Upper lobe of right lung (tissue), 1 donor: ENCODE measurements at places on chromosomes 7 and 10.

- no peak for DNase-seq
Measured at GRCh38 chr10:121369616-121370015, 228.6 kb downstream of the FGFR2 start.

- DNase-seq = no peak
Measured at GRCh38 chr10:6174201-6174874, 28.4 kb upstream of the PFKFB3 start.

GRCh38 chr7:44134943-44135628, 6.0 kb downstream of the MYL7 start:
- DNase-seq = no peak

GRCh38 chr10:79390551-79391229, 43.4 kb downstream of the PPIF start:
- DNase-seq = peak; percentile 62

DNA sequence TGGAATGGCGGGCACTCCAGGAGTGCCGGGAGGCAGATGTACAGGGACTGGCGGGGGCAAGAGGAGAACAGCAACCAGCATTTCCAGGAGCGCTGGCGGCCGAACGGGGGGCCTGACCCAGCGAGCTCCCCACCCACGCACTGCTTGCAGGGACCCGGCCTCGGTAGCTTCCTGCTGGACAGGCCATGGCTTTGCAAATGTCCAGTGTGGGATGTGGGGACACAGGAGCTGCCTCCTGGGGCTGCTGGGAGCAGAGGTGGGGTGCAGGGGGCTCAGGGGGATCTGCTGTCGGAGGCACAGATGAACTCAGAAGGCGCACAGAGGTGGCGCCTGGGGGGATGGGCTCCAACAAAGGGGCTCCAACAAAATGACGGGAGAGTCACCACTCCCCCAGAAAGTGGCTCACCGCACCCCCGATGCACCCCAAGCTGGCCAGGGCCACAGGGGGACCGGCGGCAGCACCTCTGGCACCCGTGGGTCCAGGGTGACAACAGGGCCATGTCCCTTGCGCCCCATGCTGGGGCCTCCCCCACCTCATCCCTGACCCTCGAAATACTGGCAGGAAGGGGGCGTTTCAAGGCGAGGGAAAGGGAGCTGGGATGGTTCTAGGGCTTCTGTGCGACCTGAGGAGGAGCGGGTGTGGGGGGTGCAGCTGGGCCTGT, 41.1 kb downstream of the AP5Z1 start:
- no peak for DNase-seq

- DNase-seq = no peak
Measured at GRCh38 chr10:97960269-97961056, 70.0 kb downstream of the CRTAC1 start.

- DNase-seq = peak; percentile 91
Measured at GRCh38 chr10:132407243-132407746, 10.3 kb downstream of the PWWP2B start.

DNA sequence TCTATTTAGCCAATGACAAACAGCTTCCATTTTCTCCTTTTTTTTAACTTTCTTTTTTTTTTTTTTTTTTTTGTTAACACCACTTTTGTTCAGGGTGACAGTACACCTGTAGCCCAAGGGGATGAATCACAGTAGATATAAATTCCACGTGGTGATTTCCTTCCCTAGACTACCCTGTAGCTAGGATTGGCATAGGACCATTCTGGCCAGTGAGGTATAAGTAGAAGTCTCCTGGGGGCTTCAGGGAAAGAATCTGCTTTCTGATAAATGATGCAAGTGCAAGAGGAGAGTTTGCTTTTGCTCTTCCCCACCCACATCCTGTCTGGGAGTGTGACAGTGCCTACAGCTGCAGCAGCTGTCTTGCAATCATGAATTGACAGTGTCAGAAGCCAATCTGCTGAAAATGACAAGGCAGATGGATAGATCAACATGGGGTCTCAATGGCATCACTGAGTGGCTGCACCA, 63.2 kb upstream of the TOMM7 start:
- DNase-seq = no peak

DNA sequence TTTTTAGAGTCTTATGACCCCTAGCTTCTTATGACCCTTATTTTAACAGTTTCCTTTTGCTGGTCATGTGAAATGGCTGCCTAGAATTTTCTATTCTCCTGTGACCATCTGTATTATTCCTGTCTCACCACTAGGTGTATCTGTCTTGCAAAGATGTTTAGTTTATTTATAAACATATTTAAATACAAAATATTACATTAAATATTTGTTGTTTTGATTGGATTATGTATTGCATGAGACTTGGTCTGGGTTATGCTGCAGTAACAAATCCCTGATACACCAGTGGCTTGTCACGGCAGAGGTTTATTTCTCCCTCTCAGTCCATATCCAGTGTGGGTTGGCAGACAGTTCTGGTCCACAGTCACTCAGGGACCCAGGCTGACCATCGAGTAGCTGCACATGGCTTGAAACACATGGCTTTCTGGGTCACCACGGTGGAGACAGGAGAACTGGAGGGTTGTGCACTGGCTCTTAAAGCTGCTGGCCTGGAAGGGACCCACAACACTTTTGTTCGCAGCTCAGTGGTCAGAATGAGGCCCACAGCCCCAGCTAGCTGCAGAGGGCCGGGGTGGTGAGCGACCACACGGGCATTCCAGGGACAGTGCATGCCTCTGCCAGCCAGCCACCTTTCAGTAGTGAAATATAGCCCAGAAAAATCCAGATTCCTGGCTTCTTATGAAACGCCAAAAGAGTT, 7.4 kb downstream of the RASSF4 start:
- DNase-seq = no peak

GRCh38 chr10:79401015-79401921, 44.2 kb downstream of the ZCCHC24 start:
- no peak for DNase-seq

GRCh38 chr10:88992921-88993524, 2.4 kb downstream of the FAS start:
- DNase-seq = no peak

DNA sequence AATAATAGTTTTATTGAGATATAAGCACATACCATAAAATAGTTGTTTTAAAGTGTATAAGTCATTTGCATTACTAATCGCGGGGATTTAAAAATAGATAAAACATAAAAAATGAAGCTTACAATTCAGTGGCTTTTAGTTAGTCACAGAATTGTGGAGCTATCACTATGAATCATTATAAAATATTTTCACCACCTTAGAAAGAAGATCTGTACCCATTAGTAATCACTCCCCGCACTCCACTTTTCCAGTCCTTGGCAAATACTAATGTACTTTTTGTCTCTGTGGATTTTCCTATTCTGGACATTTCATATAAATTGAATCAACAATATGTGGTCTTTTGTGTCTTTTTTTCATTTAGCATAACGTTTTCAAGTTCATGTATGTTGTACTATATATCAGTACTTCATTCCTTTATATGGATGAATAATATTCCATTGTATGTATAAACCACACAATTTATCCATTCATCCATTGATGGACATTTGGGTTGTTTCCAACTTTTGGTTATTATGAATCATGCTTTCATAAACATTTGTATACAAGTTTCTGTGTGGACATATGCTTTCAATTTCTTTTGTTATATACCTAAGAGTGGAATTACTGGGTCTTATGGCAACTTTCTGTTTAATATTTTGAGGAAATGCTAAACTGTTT, 162.5 kb downstream of the MAGI2 start:
- DNase-seq = no peak

DNA sequence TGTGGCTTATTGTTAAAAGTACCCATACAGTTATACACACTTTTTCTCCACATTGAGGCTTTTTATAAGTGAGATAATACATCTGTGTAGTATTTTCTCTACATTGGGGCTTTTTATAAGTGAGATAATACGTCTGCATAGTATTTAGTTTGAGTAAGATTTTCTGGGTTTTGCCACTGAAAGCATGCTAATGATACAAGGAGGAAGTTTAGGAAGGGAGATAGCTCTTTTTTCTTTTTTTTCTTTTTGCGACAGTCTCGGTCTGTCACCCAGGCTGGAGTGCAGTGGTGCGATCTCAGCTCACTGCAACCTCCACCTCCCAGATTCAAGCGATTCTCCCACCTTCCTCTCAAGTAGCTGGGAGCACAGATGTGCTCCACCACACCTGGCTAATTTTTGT, 13.3 kb downstream of the FAM107B start:
- no peak for DNase-seq

DNA sequence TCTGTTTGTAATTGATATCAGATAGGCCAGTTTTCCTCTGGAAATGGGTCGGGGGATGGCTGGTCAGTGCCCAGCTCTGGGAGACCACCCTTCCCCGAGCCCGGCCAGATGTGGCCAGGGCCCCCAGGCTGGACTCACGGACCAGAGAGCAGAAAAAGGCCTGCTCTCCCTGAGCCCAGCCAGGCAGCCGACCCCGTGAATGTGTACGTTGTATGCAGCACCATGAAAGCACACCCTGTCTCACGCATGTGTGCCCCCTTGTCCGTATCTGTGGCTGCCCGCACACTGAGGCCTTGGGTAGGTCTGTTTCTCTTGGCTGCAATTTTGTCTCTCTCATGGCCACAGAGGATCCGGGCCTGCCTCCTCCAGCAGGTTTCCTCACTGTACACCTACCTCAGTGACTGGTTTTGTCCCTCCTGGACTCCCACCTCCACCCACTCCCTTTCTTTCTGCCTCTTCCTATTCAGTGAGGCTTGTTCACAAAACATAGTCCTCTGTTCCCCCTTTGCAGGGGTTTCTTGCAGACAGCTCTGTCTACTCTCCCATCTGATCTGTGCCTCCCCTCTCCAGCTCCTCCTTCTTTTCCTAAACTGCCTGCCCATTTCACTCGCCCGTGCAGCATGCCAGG, 23.6 kb upstream of the ANKRD2 start:
- DNase-seq = no peak

DNA sequence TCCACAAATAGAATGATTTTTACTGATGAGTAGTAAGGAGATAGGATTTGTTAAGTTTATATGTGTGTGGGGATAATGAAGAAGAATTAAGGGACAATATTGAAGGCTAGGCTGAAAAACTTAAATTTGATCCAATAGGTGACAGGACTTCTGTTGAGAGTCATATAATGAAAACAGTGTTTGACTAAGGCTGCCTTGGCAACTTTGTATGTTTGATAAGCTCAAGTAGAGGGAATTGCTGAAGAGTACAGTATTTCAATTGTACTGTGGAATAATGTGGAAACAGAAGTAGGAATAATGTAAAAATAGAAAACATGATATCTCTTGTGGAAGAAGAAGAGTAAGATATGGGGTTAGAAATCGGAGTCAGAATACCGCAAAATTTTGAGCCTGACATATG, 10.5 kb downstream of the R3HCC1L start:
- no peak for DNase-seq

- DNase-seq = peak; percentile 80
Measured at GRCh38 chr7:23247603-23248335, 1.2 kb downstream of the GPNMB start.

- DNase-seq = no peak
Measured at GRCh38 chr10:63603709-63604445, 82.7 kb downstream of the REEP3 start.

GRCh38 chr10:35581655-35582054, 23.5 kb upstream of the GJD4 start:
- no peak for DNase-seq

- DNase-seq = no peak
Measured at GRCh38 chr7:123415625-123416024, 118.8 kb downstream of the IQUB start.

- no peak for DNase-seq
Measured at GRCh38 chr10:17290226-17290625, 62.2 kb downstream of the VIM start.

GRCh38 chr10:20058135-20058534, 241.9 kb downstream of the PLXDC2 start:
- DNase-seq = no peak

DNA sequence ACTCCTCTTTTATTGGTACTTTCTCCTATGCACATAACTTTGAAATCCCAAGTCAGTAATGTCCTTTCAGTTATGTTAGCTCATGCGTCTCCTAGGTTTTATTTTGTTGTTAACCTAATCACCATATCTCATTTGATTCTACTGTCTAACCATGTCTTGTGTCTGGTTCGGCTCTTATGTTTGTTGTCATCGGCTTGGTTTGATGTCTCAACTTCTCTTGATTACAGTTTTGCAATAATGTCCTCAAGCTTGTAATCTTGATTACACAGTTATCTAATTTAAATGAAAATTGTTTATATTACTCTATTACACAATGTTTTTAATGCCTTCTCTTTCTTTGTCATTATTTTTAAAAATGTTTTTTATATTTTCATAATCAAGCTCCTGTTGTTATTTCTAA, 35.9 kb upstream of the SEMA3A start:
- DNase-seq = no peak

- no peak for DNase-seq
Measured at GRCh38 chr10:22681783-22682183, 32.6 kb downstream of the PIP4K2A start.

DNA sequence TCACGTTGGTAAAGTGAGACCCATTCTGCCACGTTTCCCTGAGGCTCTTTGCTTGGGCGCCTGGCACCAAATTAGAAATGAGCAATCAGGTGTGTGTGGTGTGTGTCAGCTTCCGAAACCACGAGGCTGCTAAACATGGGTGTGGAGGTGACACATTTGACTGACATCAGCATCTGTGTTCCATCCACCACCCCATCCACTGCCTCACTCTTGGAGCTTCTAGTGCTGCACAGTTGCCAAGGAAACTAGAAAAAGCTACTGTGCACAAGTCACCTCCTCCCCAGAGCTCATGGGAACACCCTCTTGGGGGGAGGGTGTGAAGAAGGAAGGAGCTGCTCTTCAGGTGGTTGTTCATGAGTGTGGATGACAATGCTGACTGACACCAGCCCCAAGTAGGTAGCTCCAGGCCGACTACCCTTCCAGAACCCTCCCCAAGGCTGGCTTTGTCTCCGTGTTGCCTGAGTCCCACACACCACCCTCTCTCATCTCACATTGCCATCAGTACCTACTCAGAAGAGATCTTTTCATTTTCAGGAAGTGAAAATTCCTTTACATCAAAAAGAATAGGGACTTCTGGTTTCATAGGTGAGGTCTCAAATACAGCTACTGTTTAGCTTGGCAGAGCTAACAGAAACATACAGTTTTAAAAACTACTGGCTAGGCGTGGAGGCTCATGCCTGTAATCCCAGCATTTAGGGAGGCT, 152.2 kb downstream of the TMEM178B start:
- no peak for DNase-seq

DNA sequence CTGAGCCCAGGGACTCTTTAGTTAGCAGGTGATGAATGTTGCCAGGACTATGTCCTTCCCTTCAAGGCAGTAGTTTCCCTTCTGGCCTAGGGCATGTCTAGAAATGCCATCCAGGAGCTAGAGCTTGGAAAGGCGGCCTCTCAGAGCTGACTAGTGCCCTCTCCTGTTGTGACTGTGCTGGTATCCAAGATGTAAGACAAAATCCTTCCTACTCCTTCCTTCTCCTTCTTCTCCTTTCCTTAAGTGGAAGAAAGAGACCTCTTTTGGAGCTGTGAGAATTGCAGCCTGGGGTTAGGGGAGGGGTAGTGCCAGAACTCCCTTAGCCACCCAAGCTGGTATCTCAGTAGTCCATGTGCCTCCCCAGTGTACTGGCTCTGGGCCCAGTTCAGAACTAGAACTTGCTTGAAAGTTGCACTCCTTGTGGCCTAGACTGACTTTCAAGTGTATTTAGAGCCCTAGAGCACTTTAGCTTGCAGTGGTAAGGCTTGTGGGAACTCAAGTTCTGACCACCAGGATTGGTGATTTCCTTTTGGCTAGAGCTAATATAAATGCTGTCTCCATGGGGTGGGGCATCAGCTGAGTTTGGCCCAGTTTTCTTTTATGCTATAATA, 118.8 kb downstream of the NPSR1 start:
- DNase-seq = no peak

- DNase-seq = no peak
Measured at GRCh38 chr7:25314094-25314730, 85.9 kb upstream of the NPVF start.

- DNase-seq = no peak
Measured at GRCh38 chr7:27423290-27423689, 180.7 kb downstream of the EVX1 start.
